Natural killer cell treated with Interleukin-12 subunit alpha and Interleukin-12 subunit beta and Interleukin-15 and Interleukin-18, amount 100 ng/mL, for 72 hours (primary cell): ENCODE measurements at places on chromosomes 7 and 10.

GRCh38 chr10:119219871-119220270, 12.5 kb downstream of the GRK5 start:
- DNase-seq: no peak

GRCh38 chr10:50362547-50363125, 111.3 kb upstream of the ASAH2 start:
- DNase-seq: no peak

DNA sequence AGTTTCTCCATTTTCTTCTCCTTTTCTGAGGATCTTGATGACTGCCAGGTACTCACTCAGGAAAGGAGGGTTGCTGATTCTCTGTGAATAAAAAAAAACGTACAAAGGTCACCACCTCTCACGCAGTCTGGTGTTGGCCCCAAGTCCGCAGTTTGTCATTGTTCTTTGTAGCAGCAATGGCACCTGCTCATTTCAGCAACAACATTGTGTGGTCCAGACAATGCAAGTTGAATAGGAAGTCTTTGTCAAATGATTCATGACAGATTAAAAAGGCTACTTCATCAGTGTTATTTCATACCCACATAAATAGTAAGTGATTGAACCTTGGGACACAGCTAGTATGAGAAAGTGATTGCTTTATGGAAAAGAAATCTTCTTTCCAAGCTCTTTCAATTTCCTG, 653.5 kb upstream of the MGMT start:
- no peak for DNase-seq

DNA sequence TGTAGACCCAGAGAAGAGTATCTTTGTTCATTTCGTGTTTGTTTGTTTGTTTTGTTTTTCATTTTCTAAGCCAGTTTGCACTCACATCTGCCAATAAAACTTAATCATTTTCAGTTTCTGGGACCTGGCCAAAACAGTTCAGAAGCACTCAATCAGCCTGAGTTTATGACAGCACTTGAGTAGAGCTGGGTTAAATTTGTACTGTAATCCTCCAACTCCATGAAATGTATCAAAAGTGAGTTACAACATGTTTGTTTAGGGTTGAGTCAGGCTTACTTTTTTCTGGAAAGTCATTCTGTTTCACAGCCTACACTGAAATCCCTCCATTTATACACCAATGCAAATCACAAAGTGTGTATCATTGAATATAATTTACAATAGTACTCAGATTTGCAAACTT, 91.9 kb downstream of the ZWINT start:
- no peak for DNase-seq

GRCh38 chr7:43572516-43573049, 10.3 kb upstream of the STK17A start:
- DNase-seq: peak; percentile 61
